Urothelium cell line (cell line): ENCODE measurements at places on chromosomes 13 and 19.
A peak's percentile ranks its signal among the peaks of the same experiment; 100 is the strongest.

DNA sequence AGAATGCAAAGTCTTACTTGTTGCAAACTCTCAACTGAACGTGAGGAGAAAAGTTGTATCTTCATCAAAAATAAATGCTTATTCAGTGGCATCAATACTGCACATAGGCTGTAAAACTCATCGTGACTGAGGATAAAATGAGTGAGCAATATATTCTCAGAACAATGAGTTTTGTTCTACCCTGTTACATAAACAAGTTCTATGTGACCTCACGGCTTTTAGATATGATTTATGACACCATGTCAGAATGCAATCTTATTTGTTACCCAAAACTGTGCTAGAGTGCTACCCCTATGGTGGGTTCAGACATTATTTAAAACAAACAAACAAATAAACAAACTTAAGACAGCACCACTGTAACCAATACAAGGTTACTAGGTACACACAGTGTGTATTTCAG is 55.4 kb downstream of the FOXO1 start:
- no peak for DNase-seq

DNA sequence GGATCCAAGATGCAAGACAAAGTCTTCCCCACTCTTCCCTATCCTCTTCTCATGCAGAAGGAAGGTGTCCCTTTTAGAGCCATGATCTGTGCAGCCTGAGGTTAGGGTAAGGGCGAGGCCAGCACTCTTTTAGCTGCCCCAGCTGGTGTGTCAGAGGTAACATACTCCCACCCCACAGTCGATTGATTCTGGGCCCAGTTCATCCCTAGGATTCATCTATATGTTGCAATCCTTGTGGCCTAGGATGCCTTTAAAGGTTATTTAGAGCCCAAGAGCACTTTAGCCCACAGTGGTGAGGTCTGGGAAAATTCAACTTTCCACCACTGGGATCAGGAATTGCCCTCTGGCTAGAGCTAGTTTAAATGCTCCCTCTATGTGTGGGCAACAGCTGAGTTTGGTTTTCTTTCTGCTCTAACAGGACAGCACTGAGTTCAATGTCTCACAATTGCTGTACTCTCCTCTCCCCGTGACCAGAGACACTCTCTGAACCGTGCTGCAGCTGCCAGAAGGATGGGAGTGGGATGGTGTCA is 201.3 kb upstream of the SERP2 start:
- no peak for DNase-seq

- DNase-seq, result no peak
These were observed 82.5 kb downstream of the KCTD15 start for GRCh38 chr19:33878910-33879810.

- peak; percentile 68 for DNase-seq
These were observed 9.4 kb downstream of the ZNF546 start for GRCh38 chr19:40006273-40006691.

DNA sequence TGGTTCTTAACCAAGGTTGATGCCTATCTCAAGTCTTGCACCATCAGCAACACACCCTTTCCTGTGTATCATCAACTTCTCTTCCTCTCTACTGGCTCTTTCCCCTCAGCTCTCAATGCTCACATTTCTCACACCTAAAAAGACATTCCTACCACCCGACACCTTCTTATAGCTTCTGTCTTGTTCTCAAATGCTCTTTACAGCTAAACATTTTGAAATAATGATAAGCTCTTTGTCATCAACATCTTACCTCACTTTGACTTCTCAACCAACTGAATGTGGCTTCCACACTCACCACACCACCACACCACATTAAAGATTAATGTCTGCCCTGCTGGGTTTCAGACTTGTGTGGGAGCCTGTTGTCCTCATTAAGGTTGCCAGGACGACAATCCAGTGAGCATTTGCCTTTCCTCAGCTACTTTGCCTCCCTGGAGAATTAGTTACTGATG is 67.8 kb downstream of the RXFP2 start:
- no peak for DNase-seq

GRCh38 chr13:20671789-20672188 is 31.7 kb upstream of the IL17D start:
- DNase-seq, result no peak

DNA sequence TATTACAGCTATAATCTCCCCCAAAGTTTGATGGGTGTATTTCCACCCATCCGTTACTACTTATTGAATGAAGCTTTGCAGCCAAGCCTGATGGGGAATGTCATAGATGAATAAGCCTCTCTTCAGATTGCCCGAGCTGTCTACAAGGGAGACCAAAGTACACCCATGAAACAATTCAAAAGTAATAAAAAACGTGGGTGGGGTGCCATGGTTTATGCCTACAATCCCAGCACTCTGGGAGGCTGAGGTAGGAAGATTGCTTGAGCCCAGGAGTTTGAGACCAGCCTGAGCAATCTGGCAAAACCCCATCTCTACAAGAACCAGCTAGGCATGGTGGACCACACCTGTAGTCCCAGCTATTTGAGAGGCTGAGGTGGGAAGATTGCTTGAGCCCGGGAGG is 419.2 kb downstream of the FGF9 start:
- no peak for DNase-seq

DNA sequence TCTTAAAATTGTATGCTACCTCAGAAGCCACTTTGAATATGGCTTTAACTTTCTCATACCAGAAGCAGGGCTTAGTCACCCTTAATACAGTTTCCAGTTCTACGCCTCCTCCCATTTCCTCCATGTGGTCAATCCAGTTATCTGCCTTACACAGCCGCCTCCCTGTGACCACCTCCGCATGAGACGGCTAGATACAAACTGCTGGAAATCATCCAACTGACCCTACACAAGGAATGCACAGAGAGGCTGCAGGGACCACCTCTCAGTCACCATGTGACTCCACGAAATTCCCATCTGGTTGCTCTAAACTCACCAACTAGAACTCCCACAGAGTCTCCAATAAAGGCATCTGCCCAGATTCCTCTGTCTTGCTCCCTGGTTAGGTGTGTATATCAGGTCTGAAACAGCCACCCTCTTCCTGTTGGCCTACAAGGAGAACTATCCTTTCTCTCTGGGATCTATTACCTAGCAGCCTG is 6.8 kb downstream of the ZNF564 start:
- no peak for DNase-seq

GRCh38 chr19:585551-586110 is 4.0 kb upstream of the HCN2 start:
- DNase-seq, result no peak

DNA sequence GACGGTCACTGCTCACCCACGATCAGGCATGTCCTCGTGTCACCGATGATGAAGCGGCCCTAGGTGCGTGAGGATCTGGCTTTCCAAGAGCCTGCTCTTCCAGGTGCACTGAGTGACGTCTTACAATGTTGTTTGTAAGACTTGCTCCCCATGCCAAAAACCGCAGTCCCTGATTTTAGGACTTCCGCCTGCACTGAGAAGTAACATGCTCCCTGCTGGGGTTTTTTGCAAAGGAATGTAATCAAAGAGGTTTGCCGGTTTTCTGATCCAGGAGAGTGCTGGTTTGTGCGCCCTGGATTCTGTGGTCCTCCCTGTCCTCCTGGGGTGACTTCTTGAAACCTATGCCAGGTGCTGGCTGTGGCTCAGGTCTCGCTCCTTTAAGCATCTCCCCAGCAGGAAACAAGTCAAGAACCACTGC is 38.8 kb downstream of the MYO9B start:
- no peak for DNase-seq

GRCh38 chr19:38661996-38662395 is 14.5 kb downstream of the ACTN4 start:
- no peak for DNase-seq

DNA sequence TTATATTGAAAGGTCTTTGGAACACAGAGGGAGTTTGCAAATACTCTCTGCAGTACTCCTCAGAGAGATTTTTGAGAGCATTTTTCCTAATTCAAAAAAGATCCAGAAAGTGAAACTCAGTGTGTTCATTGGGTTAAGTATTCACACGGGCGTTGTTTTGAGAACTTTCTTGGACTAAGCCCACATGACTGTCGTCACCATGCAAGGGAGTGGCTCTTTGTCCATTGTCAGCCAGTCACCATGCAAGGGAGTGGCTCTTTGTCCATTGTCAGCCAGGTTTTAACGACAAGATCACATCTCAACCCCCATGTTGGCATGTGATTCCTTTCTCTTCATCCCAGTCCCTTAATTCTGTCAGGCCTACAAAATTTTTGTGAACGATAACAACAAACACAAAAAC is 81.2 kb upstream of the STK24 start:
- no peak for DNase-seq

DNA sequence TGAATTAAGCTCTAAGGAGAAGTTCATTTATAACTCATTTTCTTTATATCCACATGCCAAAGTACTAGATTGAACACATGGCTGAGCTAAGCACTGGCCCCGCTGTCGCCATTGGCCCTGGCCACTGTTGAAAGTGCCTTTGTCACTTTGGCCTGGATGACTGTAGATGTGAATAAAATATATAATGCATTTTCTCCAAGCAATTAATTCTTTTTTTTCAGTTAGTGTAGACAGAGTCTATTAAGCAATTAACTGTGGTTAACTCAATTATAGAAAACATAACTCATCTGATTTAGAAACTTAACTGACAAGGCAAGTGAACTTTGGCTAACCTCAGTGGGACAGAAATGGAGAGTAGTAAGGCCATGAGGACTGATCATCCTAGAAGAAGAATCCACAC is 965.6 kb downstream of the EFNB2 start:
- no peak for DNase-seq

GRCh38 chr13:96071504-96071903 is 18.3 kb upstream of the UGGT2 start:
- DNase-seq, result no peak

- no peak for DNase-seq
These were observed 88.4 kb downstream of the DNAJC15 start for GRCh38 chr13:43111559-43112400.

GRCh38 chr13:76300688-76301087 is 585.5 kb downstream of the KCTD12 start:
- DNase-seq, result peak; percentile 2

GRCh38 chr19:12202250-12202649 is 39.4 kb downstream of the ZNF136 start:
- DNase-seq, result no peak

- no peak for DNase-seq
These were observed 4.2 kb downstream of the NCLN start for GRCh38 chr19:3189702-3190469.

- DNase-seq, result no peak
These were observed 3.4 kb upstream of the FFAR3 start for GRCh38 chr19:35354898-35355297.

DNA sequence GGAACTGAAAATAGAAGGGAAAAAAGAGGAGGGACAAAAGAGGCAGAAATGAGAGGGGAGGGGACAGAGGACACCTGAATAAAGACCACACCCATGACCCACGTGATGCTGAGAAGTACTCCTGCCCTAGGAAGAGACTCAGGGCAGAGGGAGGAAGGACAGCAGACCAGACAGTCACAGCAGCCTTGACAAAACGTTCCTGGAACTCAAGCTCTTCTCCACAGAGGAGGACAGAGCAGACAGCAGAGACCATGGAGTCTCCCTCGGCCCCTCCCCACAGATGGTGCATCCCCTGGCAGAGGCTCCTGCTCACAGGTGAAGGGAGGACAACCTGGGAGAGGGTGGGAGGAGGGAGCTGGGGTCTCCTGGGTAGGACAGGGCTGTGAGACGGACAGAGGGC is at the start of gene CEACAM5:
TSS of gene CEACAM5 (plus strand) at position 146 of the 400 bp plus-strand sequence. CDS start at position 252, 106 bp downstream.
- DNase-seq, result no peak

DNA sequence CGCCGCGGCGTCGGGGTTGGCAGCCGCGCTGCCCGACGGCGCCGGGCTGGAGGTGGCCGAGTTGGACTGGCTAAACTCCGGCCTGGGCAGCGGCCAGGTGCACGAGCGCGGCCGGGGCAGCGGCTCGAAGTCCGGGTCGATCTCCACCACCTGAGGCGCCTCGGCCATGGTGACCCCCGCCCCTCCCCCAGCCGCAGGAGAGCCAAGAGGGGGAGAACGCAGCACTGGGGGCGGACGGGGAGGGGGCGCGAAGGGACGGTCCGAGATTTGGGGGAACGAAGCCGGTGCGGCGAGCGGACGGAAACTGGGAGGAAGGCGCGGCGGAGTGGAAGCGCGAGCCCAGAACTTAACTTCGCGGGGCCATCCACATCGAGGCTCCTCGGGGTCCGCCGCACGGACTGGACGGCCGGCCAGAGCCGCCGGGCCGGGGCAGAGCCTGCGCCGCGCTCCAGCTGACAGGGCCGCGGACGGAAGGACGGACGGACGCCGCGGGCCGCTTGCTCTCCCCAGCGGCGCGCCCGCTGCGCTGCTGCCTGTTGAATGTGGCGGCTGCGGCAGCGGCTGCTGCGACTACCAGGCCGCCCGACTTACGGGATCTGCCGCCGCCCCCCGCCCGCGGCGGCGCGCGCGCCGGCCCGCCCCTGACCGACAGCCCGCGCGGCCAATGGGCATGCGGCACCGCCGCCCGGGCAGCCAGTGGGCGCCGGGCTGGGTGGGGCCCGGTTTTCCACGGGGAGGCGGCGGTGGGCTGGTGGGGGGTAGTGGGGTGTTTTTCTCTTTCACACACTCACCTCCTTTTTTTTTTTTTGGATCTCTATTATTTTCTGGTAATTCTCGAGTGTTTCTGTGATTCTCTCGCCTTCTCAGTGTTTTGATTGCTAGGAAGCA is at the start of gene FOXO1:
TSS of gene FOXO1 (minus strand) at position 597 of the 888 bp plus-strand sequence. CDS start at position 168, 429 bp downstream.
- peak; percentile 96 for DNase-seq

GRCh38 chr13:98493042-98493712 is 83.7 kb downstream of the STK24 start:
- DNase-seq, result no peak
